Fibroblast of lung (primary cell): ENCODE measurements at places on chromosomes 6 and 20. TPM values are rescaled to one million over a fixed set of nuclear protein-coding genes. Genes with fewer than 3 reads are reported as not detected.

GRCh38 chr20:21874127-21874526 lies 168.7 kb downstream of the PAX1 start:
- DNase-seq = no peak

SDCBP2 gene
- total RNA-seq = 1.8 and 2.1 TPM in 2 replicates

DNA sequence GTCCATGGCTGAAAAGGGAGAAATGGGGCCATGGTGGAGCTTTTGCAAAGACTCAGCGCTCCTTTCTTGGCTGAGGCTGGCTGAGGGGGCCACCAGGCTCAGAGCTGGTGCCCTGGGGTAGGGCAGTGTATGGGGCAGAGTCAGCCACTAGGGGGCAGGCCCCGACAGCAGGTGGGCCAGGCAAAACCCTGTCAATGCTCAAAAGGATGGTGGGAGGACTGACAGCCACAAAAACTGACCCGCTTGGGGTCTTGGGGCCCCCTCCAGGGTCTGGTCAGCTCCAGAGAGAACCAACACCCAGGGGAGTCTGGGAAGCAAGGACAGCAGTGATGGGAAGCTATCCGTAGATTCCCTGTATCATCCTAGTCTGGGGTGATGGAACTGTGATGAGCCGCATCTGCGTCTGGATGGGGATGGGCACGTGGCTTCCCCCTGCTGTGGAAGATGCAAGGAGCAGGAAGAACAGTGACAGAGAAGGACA lies 306.9 kb downstream of the DHX35 start:
- peak; percentile 8 for DNase-seq

GRCh38 chr6:63272397-63272796 lies 47.4 kb downstream of the LGSN start:
- DNase-seq = no peak

GRCh38 chr20:18254615-18255014 lies 33.7 kb upstream of the ZNF133 start:
- no peak for DNase-seq

DNA sequence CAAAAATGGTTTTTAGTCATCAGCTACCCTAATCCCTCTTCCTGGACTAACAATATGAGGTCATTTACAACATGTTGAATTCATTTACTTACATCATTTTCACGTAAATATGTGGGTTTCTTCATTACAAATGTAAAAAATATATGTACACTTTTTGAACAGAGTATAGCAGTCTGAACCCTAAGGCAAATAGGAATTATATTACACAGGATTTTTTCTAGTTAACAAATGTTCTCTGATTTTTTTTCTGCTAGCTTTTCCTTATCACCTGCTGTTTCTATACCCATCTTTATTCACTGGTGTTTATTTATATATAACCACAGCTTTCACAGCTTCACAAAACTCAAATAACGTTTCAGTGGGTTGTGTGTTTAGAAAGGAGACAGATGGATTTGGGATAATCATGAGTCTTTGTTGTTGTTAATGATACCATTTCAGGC lies 21.0 kb upstream of the CD2AP start:
- DNase-seq = no peak

GRCh38 chr6:98627129-98627775 lies 207.1 kb upstream of the POU3F2 start:
- DNase-seq = no peak

GRM1 gene
- under 0.01 and 0.17 TPM in 2 replicates for total RNA-seq

XRN2 gene
- 91.7 and 99.3 TPM in 2 replicates for total RNA-seq

ZNF311 gene
- total RNA-seq = 3.5 and 3.6 TPM in 2 replicates

GRCh38 chr6:165663736-165664558 lies 906 bp upstream of the PDE10A start:
- DNase-seq = peak; percentile 19

- no peak for DNase-seq
Observed at GRCh38 chr6:108123946-108124345, 41.9 kb upstream of the NR2E1 start.

- no peak for DNase-seq
Observed at GRCh38 chr20:33669873-33670640, 3.3 kb downstream of the ACTL10 start.

- no peak for DNase-seq
Observed at GRCh38 chr6:18893540-18894269, 506.6 kb downstream of the RNF144B start.

GRCh38 chr20:12748359-12748994 lies 260.3 kb upstream of the SPTLC3 start:
- DNase-seq = no peak

METTL24 gene
- 2.6 TPM in 2 replicates for total RNA-seq

DNA sequence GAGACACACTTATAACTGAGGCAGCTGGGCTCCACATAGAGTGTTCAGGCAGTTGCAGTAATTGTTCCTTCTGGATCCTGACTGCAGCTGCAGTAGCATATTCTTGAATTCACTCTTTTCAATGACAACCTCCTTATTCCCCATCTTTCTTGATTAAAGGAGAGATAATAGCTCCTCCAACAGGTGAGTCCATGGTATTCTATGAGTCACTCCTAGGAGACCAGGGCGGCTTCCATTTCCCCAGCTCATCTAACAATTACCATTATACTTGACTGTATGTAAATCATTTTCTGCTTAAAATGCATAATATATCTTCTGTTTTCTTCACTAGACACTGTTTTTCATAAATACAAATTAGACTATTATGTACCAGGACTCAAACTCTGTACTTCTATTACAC lies 62.4 kb downstream of the TENT5A start:
- no peak for DNase-seq

DNA sequence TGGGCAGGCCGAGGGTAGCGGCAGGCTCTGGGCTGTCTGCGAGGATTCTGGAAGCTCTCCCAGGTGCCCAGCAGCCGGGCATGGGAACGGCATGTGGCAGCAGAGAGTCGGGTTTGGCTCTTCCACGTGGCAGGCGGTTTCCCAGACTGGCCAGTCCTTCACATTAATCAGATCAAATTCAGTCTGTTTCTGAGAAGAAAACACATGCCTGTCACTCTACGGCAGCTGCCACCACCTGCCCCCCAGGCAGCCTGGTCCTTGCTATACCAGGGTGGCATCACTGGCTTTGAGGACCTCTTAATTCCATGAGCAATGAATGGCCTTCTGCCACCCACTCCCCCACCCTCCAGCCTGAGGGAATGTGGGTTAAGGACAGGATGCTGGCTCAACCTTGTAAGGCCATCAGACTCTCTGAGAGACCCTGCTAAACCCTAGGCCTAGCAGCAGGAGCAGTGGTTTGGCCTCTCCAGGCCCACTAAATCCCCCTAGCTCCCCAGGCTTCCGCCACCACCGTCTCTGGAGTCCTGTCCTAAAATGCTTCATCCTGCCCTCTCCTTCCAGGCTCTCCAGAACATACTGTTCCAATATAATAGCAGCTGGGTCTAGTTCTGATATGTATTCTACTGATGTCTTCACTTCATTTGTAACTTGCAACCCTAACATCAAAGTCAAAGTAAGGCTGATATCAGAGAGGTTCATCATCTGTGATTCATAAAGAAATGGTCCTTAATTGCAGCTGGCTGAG lies 47.8 kb downstream of the PLCG1 start:
- DNase-seq = no peak

GRCh38 chr6:28567506-28567905 lies 41.8 kb downstream of the GPX5 start:
- DNase-seq = no peak

CDH26 gene
- total RNA-seq = 0.26 and 0.50 TPM in 2 replicates

DNA sequence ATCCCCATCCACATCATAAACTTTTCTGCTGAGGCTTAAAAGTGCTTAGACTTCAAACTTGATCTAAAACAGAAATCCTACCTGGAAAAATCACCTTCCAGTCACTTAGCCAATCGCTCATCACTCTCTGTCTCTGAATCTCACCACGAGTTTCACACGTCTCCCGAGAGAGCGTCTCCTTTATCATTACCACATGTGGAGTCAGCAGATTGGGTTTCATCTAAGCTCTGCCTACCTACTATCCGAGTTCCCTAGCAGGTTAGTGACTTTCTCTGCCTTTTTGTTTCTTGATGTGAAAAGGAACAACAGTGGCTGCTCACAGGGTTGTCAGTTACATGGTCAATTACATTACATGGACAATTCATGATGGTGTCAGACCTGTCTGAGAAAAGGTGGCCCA lies 286.2 kb downstream of the ESR1 start:
- no peak for DNase-seq

DNA sequence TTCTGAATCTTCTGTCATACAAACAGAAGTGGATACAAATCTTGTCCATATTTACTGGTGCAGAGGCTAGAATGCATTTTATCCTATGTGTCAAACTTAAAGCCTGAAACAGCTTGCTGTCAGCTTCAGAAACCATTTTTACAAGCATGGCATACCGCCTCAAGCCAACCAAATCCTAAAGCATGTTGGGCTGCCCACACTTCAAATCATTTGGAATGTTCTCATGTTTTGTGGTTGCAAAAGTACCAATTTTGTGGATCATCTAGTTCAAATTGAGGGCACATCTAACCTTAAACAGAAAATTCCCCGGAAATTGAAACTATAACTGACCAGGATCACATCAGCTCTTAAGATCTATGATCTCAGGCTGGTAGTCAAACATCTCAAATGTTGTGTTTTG lies 3.2 kb downstream of the GPR63 start:
- DNase-seq = no peak

DNA sequence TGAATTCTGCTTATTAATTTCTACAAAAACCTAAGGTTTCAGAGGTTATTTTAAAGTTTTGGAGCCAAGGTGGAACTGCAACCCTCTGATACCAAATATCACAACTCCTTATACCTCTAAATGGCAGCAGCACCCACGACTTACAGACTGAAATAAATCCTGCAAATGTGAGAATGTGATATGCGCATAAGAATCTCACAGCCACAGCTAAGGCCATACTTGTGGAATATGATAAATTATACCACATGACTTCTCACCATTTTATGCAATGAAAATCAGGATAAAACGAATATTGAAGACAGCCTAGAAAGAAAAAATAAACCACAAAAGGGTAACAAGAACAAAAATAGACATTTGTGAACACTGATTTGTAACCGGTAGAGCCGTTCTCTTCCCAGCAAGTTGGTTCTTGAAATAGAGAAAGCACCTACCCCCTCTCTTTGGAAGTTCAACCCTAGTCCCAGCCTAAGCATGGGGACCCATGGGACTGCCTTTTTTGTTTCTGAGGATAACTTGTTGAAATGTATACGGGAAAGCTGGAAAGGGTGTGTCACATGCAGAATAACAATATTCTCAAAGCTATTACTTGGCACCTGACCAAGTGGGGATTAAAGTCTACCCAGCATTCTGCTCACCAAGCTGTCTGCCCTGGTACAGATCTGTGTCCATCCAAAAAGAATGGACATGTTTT lies 47.1 kb upstream of the MCM9 start:
- no peak for DNase-seq

DNA sequence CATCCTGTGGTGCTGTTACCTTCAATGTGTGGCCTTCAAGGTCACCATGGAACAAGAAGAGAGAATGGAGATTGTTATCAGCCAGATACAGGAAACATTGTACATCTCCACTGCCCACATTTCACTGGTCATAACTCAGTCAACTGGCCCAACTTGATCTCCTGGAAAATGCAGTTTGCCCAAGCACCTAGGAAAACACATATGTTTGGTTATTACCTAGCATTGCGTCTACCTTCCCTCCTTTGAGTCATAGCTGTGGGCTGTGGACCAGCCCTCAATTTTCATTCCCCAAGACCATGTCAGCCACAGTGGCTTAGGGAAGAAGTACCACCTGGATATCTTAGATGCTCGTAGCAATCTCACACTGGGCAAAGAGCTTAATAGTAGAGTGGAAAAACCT lies 513.4 kb downstream of the KIF16B start:
- no peak for DNase-seq

- no peak for DNase-seq
Observed at GRCh38 chr20:5000263-5001173, 792 bp downstream of the SLC23A2 start.

- DNase-seq = peak; percentile 84
Observed at GRCh38 chr6:154399097-154399496, 42.5 kb upstream of the IPCEF1 start.

DNA sequence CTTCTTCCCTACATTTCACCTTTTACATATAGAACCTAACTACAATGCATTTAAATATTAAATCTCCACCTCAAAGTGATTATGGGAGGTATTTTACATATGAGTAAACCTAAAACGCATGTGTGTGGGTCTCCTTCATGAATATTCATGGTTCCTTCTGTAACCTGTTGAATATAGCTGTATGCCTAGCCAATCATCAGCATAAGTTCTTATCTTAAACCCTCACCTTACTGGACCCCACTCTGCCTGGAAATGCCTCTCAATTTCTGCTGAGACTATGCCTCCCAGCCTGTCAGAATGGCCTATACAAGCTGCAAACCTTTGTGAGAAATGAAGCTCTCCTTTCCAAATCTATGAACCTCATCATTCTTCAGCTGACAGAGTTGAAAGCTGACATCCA lies 21.3 kb downstream of the CEP85L start:
- DNase-seq = no peak

- DNase-seq = no peak
Observed at GRCh38 chr6:193773-194310, 98.4 kb upstream of the DUSP22 start.

GRCh38 chr20:32429745-32430360 lies 71.7 kb downstream of the ASXL1 start:
- DNase-seq = peak; percentile 15

DNA sequence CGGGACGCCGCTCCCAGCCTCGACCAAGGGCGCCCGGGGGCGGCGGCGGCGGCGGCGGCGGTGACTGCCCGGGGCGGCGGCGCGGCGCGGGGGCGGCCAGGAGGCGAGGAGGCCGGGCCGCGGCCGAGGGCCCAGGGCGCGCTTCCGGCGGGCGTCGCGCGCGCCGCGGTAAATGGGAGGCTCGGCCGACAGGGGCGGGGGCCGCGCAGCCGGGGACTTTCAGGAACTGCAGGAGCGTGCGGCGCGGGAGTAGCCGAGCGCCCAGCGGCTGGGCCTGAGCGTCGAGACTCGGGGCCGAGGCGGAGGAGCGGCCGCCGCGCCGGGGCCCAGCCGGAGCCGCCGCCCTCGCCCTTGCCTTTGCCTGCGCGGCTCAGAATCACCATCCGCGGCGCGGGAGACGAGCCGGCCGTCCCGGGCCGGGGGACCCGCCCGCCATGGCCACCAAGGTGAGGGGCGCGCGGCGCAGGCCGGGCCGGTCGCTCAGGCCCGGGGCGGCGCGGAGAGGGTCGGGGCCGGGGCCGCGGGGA lies at the start of gene SNX9:
Gene SNX9, plus strand, starts transcription at position 246 of the 527 bp plus-strand sequence. Its CDS starts 189 bp downstream, at position 435.
- peak; percentile 80 for DNase-seq

GRCh38 chr6:45607798-45608197 lies 230.1 kb upstream of the SUPT3H start:
- peak; percentile 56 for DNase-seq

DNA sequence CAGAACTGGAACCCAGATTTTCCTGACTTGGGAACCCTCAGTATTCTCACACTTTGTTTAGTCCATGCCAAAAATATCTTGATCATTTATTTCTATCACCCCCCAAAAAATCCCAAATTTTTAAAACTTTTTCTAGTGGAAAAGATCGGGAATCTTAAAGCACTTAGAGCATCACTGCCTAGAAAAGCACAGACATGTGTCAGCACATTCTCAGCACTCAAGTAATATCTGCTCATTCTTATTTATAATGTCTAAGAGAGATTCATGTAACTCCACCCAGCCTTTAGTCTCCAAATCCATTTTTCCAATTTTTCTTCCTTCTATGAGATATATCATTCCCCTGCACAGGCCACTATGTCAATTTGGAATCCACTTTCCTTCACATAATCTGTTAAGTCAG lies 29.9 kb upstream of the HSF2 start:
- DNase-seq = no peak

NHSL1 gene
- 10.0 and 10.6 TPM in 2 replicates for total RNA-seq

IMPG1 gene
- total RNA-seq = not detected in 2 replicates

GRCh38 chr20:23311947-23312506 lies 38.6 kb upstream of the NXT1 start:
- no peak for DNase-seq
